ENCODE measurements at places on chromosomes 13 and 19. TPM values are rescaled to one million over a fixed set of nuclear protein-coding genes. Genes with fewer than 3 reads are reported as not detected.

The FAM216B gene
- total RNA-seq, result not detected

The PABPC3 gene
- not detected for total RNA-seq

The KLHL1 gene
- not detected for total RNA-seq

The DMKN gene
- total RNA-seq, result 38.1 TPM

The PLPPR3 gene
- 0.11 TPM for total RNA-seq

The OR4F17 gene
- not detected for total RNA-seq

The KLK3 gene
- total RNA-seq, result not detected

The ZNF180 gene
- total RNA-seq, result 8.3 TPM

The NFILZ gene
- total RNA-seq, result not detected

The ZNF491 gene
- total RNA-seq, result 5.3 TPM

The IFI30 gene
- total RNA-seq, result 20.2 TPM

The CYP4F2 gene
- not detected for total RNA-seq

The MBD3L3 gene
- not detected for total RNA-seq

The CBY2 gene
- total RNA-seq, result not detected

The RGL3 gene
- not detected for total RNA-seq

The KASH5 gene
- not detected for total RNA-seq

The ZNF569 gene
- 9.2 TPM for total RNA-seq

The TEKTIP1 gene
- total RNA-seq, result not detected

The ZNF418 gene
- 2.5 TPM for total RNA-seq

The CPB2 gene
- total RNA-seq, result not detected

The TSHZ3 gene
- 2.9 TPM for total RNA-seq

The PSPN gene
- 1.6 TPM for total RNA-seq

The CYP4F12 gene
- total RNA-seq, result 0.29 TPM

The PRSS57 gene
- not detected for total RNA-seq

The IGFLR1 gene
- total RNA-seq, result 2.8 TPM

The WBP4 gene
- total RNA-seq, result 10.0 TPM

The DIS3 gene
- total RNA-seq, result 36.7 TPM

The LGALS7B gene
- not detected for total RNA-seq

The TMC4 gene
- not detected for total RNA-seq

The SLC10A2 gene
- not detected for total RNA-seq

The MCOLN1 gene
- 3.6 TPM for total RNA-seq

The SCAMP4 gene
- 51.6 TPM for total RNA-seq

The BRSK1 gene
- 9.0 TPM for total RNA-seq

The IGSF23 gene
- not detected for total RNA-seq

The EVI5L gene
- total RNA-seq, result 9.3 TPM

The MICOS13 gene
- total RNA-seq, result 70.3 TPM

The ZNF723 gene
- total RNA-seq, result not detected
